ENCODE measurements at places on chromosomes 1 and 21.
A peak's percentile ranks its signal among the peaks of the same experiment; 100 is the strongest.

DNA sequence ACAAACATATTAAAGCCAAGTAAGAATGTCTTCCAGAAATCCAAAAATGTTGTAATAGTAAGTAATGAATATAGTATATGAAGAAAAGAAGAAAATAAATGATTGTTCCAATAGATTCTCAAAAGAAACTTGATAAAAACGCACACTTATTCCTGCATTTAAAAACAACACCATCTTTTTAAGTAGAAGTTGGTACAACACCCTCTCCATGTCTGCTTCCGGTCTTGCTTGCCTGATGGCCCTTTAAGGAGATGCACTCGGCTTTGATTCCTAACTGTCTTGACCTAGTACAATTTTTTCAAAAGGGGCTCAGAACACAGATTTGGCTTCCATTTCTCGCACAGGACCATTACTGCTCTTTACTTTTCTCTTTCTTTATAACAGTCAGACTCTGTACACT, 9.0 kb downstream of the CLCA1 start:
- no peak for DNase-seq

DNA sequence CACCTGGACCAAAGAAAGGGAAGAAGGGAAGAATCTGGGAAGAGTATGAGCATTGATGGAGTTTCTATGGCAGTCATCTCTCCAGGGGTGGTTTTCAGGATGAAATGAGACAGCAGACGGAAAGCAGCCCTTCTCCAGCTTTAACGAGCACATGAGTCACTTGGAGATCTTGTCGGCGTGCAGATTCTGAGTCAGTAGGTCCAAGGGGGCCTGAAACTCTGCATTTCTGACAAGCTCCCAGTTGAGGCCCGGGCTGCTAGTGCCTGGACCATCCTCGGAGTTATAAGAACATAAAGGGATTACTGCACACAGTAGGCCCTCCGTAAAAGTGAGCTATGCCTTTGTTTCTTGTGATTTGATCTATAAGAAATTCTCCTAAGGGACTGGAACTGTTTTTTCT, 17.6 kb downstream of the HSPG2 start:
- no peak for DNase-seq

DNA sequence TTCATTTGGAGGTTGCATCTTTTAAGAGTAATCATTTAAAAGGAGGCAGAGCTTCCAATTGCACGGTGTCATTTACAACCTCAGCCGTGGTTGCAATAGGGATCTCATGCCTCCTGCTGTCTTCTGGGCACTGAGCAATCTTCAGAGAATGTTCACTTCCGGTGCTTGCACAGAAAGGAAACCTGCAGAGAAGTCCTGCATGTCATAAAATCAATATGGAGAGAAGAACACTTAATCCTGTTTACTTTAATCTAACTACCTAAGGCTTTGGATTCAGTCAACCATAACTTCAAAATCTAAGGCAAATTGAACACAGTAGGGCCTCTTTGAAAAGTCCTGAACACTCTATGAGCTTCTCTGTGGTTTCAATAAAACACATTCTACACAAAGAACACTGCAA, 11.3 kb upstream of the MAP10 start:
- peak; percentile 44 for DNase-seq

GRCh38 chr21:35963920-35964451, 96.3 kb downstream of the SETD4 start:
- no peak for DNase-seq

- no peak for DNase-seq
These were observed 44.2 kb downstream of the MAP3K7CL start for GRCh38 chr21:29174607-29175013.

- no peak for DNase-seq
These were observed 52.8 kb upstream of the ACTRT2 start for GRCh38 chr1:2968471-2968881.

DNA sequence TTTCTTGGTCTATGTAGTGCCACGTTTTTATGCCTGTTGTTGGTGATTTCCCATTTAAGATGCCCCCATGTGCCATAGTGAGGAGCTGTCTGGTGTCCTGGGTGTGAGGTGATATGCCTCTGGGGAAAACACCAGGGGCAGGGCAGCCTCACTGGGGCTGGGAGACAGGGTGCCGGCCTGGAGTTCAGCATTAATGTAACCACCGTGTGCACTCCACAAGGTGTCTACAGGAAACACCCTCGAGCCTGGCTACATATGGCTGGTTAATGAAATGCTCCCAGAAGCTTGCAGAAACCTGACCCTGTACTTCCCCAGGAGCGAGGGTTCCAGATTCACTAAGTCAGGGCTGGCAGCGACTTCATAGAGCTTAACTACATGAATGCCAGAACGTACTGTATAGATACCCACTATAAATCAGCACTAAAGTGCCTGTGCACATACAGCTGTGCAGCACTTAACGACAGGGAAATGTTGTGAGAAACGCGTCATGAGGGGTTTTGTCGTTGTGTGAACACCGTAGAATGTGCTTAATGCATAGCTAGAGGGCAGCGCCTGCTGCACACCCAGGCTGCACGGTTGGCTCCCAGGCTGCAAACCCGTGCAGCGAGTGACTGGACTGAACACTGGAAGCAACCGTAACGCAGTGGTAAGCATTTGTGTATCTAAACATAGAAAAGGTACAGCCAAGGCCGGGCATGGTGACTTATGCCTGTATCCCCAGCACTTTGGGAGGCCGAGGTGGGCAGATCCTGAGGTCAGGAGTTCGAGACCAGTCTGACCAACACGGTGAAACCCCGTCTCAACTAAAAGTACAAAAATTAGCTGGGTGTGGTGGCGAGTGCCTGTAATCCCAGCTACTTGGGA, 10.4 kb downstream of the TFF2 start:
- DNase-seq, result no peak

- no peak for DNase-seq
These were observed 28.5 kb upstream of the KCNA2 start for GRCh38 chr1:110634455-110635311.

GRCh38 chr21:43811262-43812105, 22.1 kb downstream of the RRP1 start:
- DNase-seq, result no peak

DNA sequence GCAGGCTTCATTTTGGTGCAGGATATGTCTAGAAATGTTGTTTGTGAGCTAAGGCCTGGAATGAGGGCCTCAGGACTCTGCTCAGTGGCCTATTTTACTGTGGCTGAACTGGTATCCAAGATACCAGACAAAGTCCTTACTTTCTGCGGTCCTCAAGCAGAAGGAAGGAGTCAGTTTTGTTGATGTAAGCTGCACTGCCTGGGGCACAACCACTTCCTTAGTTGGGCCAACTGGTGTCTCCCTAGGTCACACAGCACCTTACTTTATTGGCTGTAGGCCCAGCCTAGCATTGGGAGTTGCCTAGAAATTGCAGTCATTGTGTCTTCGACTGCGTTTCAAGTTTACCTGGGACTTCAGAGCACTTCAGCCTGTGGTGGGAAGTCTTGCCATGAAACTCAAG, 1322.7 kb downstream of the AMY1C start:
- no peak for DNase-seq

- no peak for DNase-seq
These were observed 59.9 kb upstream of the SOD1 start for GRCh38 chr21:31599563-31599962.

DNA sequence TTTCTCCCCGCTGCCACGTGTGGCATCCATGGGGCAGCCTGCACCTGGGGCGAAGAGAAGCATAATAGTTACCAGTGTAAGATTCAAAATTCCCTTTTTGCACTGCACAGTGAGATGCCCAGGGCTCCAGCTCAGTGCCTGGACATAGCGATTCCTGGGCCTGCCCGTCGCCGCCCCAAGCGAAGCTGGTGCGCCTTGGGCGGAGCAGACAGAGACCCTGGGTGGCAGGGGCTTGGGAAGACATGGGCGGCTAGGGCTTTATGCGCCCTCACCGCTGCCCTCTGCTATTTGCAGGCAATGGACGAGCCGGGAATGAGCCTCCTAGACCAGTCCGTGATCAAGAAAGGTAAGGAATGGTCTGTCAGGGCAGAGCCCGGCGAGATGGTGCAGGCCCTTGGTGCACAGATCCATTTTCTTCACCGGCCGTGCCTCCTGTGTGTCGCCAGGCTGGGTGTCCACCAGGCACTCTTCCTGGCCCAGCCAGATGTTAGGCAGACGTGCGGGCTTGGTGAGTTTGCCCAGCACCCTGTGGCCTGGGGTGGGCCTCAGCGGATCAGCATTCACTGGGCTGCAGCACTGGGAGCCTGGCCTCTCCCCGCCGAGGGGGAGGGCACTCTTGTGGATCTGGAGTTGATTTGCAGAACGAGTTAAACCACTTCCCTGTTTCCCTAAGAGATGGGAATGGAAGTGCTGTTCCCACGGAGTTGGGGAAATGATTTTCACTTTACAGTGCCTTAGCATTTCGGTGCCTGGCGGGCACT, 1.7 kb downstream of the TFAP2E start:
- DNase-seq, result no peak

DNA sequence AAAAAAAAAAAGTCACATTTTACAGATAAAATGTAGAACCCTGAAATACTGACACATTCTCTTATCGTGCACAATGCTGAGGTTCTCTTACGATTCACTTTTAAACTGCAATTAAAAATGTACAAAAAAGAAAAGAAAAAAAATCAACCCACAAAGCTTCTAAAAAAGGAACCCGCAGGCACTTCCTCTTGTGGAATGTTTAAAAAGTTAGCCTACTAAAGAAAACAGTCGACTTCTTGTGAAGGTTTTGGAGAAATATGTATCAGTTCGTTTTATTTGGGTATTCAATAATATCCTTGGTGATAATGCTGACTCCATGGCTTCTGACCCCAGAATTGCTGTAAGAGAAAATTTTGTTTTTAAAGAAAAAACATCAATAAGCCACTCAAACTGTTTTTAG, 10.2 kb downstream of the HNRNPU start:
- DNase-seq, result no peak

- no peak for DNase-seq
These were observed 3.1 kb downstream of the BSDC1 start for GRCh38 chr1:32390904-32391870.

DNA sequence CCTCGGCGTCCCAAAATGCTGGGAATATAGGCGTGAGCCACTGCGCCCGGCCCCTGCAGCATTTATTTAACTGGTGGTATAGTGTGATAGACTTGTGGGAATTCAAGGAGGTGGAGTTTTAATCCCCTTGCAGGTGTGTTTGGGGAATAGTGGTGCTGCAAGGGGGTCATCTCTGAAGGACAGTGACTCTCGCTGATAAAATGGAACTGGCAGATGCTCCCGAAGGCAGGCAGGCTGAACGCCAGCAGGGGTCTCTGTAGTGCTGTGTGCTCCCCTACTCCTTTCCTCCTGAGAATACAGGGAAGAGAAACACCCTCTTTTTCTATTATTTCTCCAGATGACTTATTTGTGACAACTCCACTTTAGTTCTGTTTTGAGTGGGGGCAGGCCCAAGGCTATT, 4.0 kb downstream of the OSCP1 start:
- no peak for DNase-seq

DNA sequence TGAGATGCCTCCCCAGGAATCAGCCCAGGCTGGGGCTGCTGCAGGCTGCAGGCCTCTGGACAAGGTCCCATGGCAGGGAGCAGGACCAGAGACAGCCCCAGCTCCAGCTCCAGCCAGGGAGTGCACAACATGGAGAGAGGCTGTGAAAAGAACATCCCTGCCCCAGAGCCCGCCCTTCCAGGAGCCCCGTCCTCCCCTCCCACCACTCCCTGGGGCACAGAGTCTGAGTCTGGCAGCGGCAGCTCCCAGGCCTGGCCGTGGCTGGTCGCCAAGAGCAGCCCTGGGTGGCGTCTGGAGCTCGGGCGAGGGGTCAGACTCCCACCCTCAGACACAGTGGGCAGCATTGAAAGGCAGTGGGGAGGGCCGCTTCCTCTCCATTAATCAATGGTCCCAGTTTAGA, 37.8 kb downstream of the MEGF6 start:
- DNase-seq, result no peak

DNA sequence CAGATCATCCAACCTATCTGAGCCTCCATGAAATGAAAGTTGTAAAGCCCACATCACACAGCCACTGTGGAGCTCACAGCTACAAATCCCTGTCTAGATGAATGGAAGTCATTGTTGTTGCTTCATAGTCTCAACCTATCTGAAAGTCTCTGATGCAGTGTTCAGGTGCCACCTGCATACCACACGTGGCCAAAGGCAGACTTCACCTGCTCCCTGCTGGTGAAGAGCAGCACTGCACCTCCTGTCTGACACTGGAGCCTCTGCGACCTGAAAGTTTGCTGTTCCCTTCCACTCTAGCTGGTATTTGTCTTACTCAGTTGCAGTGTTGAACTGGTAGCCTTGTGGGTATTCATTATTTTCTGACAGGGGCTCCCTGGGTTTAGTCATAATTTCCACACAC, 18.4 kb downstream of the LORICRIN start:
- no peak for DNase-seq

DNA sequence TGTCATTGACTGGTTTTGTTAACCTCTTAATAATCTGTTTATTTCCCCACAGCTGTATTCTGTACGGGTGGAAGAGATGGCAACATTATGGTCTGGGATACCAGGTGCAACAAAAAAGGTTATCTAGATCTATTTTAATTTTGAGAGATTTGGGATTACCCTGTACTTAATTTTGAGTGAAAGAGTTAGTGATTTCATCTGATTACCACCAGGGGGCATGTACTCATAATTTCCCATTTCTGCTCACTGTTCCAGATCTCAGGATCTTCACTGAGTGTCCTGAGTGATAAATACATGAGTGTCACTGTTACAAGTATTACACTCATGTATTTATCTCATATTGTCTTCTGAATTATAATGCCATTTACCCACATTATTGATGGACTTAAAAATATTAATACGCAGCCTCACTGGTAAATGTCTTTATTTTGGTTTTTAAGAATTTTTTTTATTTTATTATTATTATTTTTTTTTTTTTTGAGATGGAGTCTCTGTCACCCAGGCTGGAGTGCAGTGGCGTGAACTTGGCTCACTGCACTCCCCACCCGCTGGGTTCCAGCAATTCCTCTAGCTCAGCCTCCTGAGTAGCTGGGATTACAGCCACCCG, 27.4 kb downstream of the DTL start:
- peak; percentile 31 for DNase-seq

GRCh38 chr21:20469361-20469760, 528.8 kb upstream of the NCAM2 start:
- DNase-seq, result no peak

GRCh38 chr1:212544110-212544509, 64.5 kb upstream of the ATF3 start:
- DNase-seq, result no peak
